ENCODE measurements at places on chromosomes 7 and 10. TPM values are rescaled to one million over a fixed set of nuclear protein-coding genes. Genes with fewer than 3 reads are reported as not detected.

DNA sequence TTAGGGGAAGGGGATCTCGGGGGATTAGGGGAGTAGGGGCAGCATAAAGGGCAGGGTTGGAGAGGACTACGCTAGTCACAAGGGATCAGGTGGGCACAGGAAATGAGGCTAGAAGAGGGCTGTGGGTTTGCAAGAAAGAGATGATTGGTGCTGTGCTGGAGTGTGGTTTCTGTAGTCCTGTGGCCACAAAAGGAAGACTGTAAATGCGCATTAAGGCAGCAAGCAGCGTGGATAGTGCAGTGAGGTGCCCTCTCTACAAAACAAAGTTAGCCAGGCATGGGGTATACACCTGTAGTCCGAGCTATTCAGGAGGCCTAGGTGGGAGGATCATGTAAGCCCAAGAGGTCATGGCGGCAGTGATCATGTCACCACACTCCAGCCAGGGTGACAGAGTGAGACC is 212.1 kb downstream of the MLLT10 start:
- no peak for DNase-seq

DNA sequence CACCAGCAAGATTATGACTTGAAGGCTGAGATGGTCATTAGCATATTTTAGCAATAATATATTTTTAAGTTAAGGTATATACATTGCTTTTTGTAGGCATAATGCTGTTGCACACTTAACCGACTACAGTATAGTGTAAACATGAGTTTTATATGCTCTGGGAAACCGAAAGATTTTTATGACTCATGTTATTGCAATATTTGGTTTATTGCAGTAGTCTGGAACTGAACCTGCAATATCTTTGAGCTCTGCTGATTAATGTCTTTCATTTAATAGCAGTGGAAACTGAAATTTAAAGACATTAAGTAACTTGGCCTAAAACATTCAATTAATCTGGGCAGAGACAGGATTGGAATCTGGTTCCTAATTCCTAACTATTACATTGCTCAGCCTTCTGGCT is 266.7 kb upstream of the PLXDC2 start:
- peak; percentile 7 for DNase-seq

DNA sequence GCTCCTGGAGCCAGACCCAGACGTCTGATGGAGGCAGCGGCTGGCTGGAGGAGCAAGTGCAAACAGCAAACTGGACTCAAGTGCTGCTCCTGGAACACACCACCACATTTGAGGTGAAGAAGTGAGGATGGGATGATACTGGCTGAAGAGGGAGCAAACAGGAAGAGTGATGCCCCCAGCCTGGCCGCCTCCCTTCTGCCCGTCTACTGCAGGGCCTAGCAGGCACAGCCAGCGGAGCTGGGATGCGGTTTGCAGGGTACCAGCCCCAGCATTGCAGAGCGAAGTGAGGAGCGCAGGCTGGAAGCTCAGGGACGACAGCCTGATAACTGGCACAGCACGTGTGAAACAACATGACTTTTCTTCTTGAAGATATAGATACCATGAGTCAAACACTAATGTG is 111.8 kb upstream of the ZNF32 start:
- no peak for DNase-seq

Gene IFIT2
- polyA plus RNA-seq: 1.1 TPM

DNA sequence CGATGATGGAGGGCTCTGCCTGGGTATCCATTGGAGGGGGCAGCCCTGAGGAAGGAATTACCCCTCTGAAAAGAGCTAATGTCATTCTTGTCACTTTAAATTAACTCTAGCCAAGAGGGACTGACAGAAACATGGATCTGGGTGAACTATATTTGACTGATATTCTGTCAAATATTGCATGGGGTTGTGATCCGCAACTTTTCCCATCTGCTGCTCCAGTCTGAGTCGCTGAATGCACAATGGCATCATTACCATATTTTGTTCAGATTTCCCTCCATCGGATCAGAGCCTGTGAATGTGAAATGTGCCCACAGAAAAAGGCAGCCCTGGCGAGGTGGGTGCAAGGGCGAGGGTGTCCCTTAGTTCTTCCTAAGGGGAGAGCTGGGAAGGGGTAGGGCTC is 100.5 kb upstream of the TCF7L2 start:
- no peak for DNase-seq

DNA sequence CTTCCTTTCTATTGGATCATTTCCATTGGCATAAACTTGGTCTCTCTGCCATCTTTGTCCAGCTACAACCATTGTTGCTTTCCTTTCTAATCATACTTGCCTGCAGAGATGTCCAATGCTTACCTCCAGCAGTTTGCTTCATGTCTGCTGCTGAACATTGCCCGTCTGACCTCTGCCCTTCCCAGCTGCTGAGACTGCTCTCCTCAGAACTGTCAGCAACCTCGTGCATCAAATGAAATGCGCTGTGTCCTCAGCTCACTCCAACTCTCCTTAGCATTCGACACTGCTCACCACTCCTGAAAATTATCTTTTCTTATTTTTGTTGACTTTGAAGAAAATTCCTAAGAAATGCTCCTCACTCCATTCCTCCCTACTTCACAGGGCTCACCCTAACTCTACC is 5.0 kb downstream of the FAM170B start:
- DNase-seq: no peak

- DNase-seq: peak; percentile 30
Observed at GRCh38 chr10:132322586-132323048, 9.4 kb upstream of the LRRC27 start.

DNA sequence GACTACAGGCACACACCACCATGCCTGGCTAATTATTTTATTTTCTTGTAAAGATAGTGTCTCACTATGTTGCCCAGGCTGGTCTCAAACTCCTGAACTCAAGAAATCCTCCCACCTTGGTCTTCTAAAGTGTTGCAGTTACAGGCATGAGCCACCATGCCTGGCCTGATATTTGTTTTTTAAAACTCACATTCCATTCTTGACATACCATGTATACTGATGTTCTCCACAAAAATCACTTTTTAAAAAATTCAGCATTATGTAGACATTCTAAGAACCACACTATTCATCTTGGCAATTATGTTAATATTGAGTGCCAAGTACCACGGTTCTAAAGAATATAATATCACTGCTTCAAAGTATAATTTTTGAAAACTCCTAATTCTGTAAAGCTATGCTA is 43.5 kb downstream of the IDE start:
- peak; percentile 31 for DNase-seq

Gene EBLN1
- polyA plus RNA-seq: not detected

- no peak for DNase-seq
Observed at GRCh38 chr7:16875861-16876260, 5.9 kb downstream of the AGR3 start.

DNA sequence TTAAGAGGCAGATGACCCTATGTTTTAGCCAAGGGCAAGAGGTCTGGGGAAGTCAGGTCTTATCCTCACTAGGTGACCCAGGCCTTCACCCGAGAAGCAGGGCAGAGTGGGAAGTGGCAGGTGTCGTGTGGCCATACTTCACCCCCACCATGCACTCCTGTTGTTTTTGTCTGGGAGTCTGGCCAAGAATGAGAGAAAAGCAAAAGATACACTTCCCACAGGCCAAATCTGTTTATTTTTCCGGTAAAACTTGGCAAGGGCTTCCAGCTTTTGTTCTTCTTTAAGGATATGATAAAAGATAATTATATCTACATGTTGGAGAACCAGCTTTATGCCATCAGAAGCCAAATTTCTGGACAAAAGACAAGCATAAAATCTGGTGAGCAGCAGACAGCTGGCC is 137.4 kb upstream of the CDC14C start:
- DNase-seq: no peak

Gene HKDC1
- 0.07 TPM for polyA plus RNA-seq

DNA sequence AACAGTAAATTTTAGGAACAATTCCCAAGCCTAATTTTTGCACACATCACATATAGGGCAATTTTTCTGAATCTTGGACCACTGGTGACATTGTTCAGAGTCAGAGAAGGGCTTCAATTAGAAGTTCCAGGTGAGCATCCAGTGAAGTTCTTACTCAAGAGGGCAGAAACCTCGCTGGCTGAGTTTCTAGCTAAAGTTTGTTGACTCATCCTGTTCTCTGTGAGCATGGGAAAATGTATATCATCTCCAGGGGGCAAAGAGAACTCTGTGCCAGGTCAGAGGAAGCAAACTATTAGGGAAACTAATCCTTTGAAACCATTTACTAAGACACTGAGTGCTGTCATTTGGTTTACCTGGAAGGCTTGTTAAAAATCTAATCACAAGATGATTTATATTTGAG is 695.6 kb upstream of the IGFBP3 start:
- peak; percentile 34 for DNase-seq

Gene PRKCQ
- polyA plus RNA-seq: 0.03 TPM

DNA sequence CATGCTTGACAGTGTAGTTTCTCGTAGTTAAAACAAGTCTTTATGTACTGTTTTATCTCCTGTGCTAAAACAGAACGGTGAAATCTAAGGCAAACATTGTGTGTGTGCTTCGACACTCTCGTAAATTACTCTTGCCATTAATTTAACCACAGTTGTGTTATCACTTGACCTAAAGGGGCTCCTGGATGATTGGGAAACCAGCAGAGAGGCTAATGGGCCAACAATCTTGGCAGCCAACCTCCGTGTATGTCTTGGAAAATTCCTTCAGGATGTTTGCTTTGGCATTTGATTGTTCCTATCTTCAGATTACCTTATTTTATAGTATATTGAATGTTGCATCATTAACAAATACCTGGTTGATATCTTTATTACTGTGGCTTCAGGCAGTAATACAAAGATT is 409.5 kb downstream of the SDK1 start:
- no peak for DNase-seq

DNA sequence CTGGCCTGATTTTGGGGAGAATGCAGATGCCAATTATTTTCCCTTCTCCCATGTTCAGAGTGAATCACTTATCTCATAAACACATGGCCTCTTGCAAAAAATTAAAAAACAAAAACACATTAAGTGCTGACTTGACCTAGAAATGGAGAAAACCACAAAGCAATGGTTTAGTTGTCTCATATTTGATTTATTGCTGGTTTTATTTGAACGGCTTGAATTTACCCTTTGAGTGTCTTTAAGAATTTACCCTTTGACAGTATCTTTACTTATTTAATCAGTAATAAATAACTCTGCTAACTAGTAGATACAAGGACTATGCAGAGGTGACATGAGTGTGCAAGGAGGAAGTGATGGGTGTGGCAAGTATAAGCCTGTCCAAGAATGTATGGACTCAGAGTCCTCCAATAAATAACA is 68.1 kb upstream of the GSDME start:
- no peak for DNase-seq

Gene TMEM225B
- polyA plus RNA-seq: 0.32 TPM

DNA sequence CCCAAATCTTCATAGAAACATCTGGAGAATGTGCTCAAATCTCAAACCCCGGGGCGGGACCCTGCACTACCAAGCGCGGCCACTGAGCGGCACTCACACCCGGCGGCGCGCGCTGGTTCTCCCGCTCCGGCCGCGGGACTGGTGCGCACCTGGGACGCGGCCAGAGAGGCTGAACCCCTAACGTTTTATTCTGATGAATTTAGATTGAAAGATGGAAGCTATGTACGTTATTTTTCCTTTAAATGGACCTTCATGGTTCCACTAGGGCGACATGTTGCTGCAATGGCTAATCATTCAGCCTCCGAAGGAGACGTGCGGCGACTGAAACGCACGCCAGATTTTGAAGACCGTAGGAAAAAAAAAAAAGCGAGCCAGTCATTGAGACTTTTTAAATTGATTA is 107.0 kb upstream of the INSIG1 start:
- DNase-seq: no peak

DNA sequence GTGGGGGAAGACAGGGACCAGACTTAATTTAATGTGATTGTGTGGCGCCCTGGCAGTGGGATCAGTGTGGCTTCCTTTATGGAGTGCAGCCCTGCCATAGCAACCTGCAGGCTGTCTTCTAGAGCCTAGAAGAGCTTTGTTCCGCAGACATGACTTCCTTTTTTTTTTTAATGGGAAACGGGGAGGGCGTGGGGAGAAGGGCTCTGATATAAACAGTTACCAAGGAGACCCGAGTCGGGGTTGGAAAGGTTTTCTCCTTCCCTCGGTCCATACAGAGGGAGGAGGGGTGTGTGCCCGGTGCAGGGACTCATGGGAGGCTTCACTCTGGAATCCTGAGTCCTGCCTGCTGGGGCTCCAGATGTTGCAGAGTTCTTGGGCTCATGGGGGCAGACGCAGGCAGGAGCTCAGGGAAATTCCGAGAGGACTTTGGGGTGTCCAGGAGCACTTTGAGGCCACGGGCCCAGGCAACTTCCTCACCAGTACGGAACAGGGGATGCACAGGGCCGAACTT is 26.9 kb downstream of the TMEM120A start:
- DNase-seq: peak; percentile 21

Gene TAS2R41
- not detected for polyA plus RNA-seq

GRCh38 chr10:124728830-124729661 is 15.1 kb downstream of the FAM53B start:
- DNase-seq: no peak
